ENCODE measurements at places on chromosomes 12 and 14.

- no peak for DNase-seq
Measured at GRCh38 chr14:70697701-70698100, 56.0 kb downstream of the TTC9 start.

- DNase-seq: no peak
Measured at GRCh38 chr12:32559434-32559833, 119.7 kb upstream of the DNM1L start.

GRCh38 chr14:30078811-30079402 lies 151.3 kb upstream of the PRKD1 start:
- DNase-seq: no peak

GRCh38 chr12:122022393-122023338 lies 982 bp downstream of the BCL7A start:
- DNase-seq: no peak

- no peak for DNase-seq
Measured at GRCh38 chr12:98485792-98486340, 29.5 kb upstream of the TMPO start.

All from GM12864 (cell line).